ENCODE measurements at places on chromosomes 5 and 9. TPM values are rescaled to one million over a fixed set of nuclear protein-coding genes. Genes with fewer than 3 reads are reported as not detected.

DNA sequence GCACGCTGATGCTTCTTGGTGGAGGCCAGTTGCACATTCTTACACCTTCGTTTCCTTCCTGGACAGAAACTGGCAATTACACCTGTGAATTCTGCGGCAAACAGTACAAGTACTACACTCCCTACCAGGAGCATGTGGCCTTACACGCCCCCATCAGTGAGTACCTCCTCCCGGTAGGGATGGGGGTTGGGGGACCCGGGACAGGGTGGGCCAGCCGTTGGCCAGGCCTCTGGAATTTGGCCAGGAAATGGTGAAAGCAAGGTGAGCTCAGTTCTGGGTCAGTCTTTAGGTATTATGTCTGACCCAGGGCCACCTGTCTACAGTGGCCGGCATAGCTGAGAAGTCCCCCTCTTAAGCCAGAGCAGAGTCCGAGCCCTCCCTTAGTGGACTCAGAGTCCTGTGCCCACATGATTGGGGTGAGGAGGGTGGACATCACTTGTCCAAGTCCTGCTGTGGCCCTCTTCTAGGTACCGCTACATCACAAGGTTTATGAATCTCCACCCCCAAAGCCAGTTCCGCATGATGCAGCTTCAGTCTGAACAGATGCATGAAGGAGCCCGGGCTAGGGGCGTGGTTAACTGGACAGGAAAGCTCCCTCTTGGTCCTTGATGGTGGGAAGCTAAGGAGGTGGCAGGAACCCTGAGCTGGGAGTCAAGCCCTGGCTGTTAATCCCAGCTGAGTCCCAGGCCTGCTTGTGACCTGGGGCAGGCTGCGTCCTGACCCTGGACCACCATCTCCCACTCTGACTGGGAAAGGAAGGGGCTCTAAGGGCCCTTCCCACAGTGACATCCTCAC lies 61.3 kb downstream of the AMBP start:
- H3K4me1 ChIP-seq, result no peaks in the 10 kb centered on the region
- no peak overlapping the region for H3K4me3 ChIP-seq
- H3K36me3 ChIP-seq, result peaks cover 7% of the 10 kb centered on the region
- H3K27me3 ChIP-seq, result no peaks in the 10 kb centered on the region
- H3K27ac ChIP-seq, result no peak overlapping the region

GRCh38 chr5:445591-445990 lies 2.6 kb downstream of the EXOC3 start:
- no peaks in the 10 kb centered on the region for H3K4me1 ChIP-seq
- DNase-seq, result peak; percentile 38
- H3K27me3 ChIP-seq, result no peaks in the 10 kb centered on the region
- no peak overlapping the region for H3K4me3 ChIP-seq

DNA sequence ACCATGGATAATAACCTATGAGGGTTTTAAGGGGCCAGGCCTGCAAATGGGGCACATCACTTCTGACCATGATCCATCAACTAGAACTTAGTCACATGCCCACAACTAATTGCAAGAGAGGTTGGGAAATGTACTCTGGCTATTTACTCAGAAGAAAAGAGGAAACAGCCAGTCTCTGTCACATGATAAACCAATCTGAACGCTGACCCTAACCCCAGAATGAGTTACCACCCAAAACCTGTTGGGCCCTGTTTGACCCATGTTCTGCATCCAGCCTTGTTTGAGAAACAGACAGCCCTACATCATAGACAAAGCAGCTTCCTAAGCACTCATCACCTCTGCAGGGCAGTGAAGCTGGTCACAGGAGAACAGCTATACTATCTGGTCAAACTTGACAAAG lies 5.8 kb downstream of the MACROH2A1 start:
- no peaks in the 10 kb centered on the region for H3K36me3 ChIP-seq
- no peak for DNase-seq
- no peaks in the 10 kb centered on the region for H3K4me1 ChIP-seq
- no peaks in the 10 kb centered on the region for H3K27me3 ChIP-seq
- H3K4me3 ChIP-seq, result no peak overlapping the region
- H3K27ac ChIP-seq, result no peak overlapping the region

DNA sequence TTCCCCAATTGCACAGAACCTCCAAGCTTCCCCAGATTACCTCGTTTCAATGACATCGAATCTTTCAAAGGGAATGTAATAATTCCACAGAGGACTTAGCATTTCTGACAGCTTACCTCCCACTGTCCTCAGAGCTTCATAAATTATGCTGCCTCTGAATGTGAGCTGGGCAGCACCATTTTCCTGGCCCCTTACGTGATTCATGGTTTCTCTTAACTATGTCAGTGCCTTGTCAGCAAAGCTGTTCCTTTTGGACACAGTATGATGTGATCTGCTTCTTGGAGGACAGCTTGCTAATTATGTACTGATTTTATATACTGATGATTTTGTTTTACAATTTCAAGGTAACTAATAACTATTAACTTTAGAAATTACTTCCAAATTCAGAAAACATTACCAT lies 27.7 kb upstream of the SSBP2 start:
- DNase-seq, result no peak
- no peak overlapping the region for H3K4me3 ChIP-seq
- H3K27ac ChIP-seq, result peak overlapping the region; percentile 95
- peaks cover 4% of the 10 kb centered on the region for H3K4me1 ChIP-seq

DNA sequence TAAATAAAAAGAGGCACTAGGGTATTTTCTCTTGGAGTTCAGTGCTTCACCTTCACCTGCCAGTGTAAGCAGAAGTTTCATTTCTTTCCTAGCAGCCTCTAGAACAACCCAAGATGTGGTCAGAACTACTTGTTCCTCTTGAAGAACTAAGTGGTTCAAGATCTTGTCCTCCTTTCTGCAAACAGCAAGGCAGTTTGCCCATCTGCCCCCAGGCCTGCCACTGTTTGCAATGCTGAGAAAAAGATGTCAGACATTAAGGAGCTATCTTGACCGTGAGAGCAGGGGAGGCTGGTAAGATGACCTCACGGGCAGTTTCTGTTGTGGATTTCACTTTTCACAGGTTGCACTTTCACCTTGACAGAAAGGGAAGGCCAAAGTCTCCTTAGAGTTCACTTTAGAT lies 52.0 kb upstream of the KLF4 start:
- no peaks in the 10 kb centered on the region for H3K27me3 ChIP-seq
- H3K27ac ChIP-seq, result no peak overlapping the region
- no peak for DNase-seq

GRCh38 chr5:41193456-41194205 lies 19.7 kb downstream of the C6 start:
- no peaks in the 10 kb centered on the region for H3K36me3 ChIP-seq
- no peaks in the 10 kb centered on the region for H3K27me3 ChIP-seq
- H3K4me3 ChIP-seq, result no peak overlapping the region
- peak; percentile 96 for DNase-seq
- no peak overlapping the region for H3K27ac ChIP-seq
- H3K4me1 ChIP-seq, result no peaks in the 10 kb centered on the region

- H3K27me3 ChIP-seq, result no peaks in the 10 kb centered on the region
- no peaks in the 10 kb centered on the region for H3K4me1 ChIP-seq
- H3K36me3 ChIP-seq, result no peaks in the 10 kb centered on the region
- H3K27ac ChIP-seq, result no peak within 1 kb of the TSS
- peak within 1 kb of the TSS; percentile 66 for H3K4me3 ChIP-seq
Measured at GRCh38 chr5:93582677-93583438, at the start of gene NR2F1. Gene NR2F1 (plus strand): TSS chr5:93583222. CDS start chr5:93585024, 1,802 bp downstream.

- H3K4me1 ChIP-seq, result no peaks in the 10 kb centered on the region
- no peaks in the 10 kb centered on the region for H3K27me3 ChIP-seq
- H3K4me3 ChIP-seq, result peak within 1 kb of the TSS; percentile 87
- peak; percentile 100 for DNase-seq
- peak within 1 kb of the TSS; percentile 88 for H3K27ac ChIP-seq
- H3K36me3 ChIP-seq, result no peaks in the 10 kb centered on the region
Measured at GRCh38 chr5:139560752-139561654, at the start of gene UBE2D2. Gene UBE2D2 (plus strand): TSS chr5:139561339. CDS start chr5:139561792, 453 bp downstream.

DNA sequence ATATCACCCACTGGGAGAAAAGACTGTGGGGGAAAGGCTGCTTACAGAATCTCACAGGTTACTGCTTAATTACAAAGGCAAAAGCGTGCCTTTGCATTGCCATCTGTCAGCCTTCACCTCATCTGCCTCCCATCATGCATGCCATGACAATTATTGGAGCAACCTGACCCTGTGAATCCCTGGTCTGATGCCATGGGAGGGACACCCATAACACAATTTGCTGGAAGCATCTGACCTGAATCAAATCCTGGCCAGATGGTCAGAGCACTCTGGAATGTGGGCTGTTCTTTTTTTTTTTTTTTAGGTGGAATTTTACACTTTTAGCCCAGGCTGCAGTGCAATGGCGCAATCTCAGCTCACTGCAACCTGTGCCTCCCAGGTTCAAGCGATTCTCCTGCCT lies 11.6 kb upstream of the RETREG1 start:
- no peak overlapping the region for H3K4me3 ChIP-seq
- no peak for DNase-seq
- no peak overlapping the region for H3K27ac ChIP-seq
- no peaks in the 10 kb centered on the region for H3K36me3 ChIP-seq
- no peaks in the 10 kb centered on the region for H3K4me1 ChIP-seq

GRCh38 chr5:180810210-180810958 lies 7.8 kb upstream of the MGAT1 start:
- peak overlapping the region; percentile 71 for H3K4me3 ChIP-seq
- no peaks in the 10 kb centered on the region for H3K27me3 ChIP-seq
- peak overlapping the region; percentile 92 for H3K27ac ChIP-seq
- no peaks in the 10 kb centered on the region for H3K36me3 ChIP-seq

DNA sequence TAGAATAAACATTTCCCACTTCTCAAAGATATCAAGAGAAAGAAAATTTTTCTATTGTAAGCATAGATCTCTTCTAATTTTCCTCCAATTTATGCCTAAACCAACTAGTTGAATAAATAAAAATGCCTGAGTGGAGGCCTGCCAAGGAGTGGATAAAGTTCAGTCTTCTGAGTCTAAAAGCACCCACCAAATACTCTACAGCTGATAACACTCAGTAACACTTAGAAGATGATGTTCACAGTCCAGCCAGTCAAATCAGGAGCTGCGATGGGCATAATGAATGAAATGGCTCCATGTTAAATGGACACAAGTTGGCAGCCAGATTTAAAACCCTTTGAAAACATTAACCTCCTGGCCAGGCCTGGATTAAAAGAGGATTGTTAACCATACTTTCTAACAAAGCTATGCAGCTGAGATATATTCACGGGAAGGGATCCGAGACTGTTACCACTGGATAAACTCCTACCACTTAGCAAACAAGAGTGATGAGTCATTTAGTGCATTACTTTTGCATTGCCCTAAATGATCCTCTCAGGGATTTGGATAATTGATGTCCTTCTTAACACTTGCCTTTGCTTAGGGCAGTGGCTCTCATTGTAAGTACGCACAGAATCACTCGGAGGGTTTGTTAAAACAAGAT lies 63.7 kb upstream of the CCDC112 start:
- no peak overlapping the region for H3K27ac ChIP-seq
- no peak overlapping the region for H3K4me3 ChIP-seq
- H3K27me3 ChIP-seq, result no peaks in the 10 kb centered on the region
- H3K4me1 ChIP-seq, result no peaks in the 10 kb centered on the region
- no peak for DNase-seq

DNA sequence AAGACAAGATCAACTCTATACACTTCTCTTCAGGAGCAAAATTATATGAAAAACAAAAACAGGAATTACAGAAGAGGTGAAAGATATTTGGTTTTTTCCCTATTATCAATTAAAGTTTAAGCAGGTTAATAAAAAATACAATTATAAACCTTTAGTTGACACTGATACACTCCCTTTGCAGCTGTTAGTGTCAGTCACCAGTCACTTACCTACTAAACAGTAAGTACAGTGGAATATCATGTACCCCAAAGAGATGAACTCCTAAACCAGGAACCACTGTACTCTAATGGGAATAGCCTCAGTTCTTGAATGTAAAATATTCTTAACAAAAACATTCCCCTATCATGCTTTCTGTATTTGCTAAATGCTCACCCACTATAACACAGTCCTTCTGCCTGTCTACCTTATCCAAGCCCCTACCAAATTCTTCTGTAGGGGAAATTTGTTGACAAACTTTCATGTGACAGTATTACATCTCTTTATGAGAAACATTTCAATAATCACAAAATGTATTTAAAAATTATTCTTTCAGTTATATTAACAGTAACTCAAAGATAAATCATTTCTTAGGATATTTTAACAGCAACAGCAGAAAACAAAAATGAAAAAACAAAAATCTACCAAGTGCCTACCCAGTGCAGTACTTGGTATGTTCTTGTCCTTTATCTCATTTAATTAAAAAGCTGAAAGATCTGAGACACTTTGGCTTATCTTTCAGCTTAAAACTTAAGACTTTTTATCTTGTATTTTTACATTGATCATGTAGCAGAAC lies 212.8 kb downstream of the MLLT3 start:
- no peaks in the 10 kb centered on the region for H3K27me3 ChIP-seq
- H3K4me3 ChIP-seq, result no peak overlapping the region
- H3K27ac ChIP-seq, result no peak overlapping the region
- no peaks in the 10 kb centered on the region for H3K4me1 ChIP-seq
- DNase-seq, result no peak
- H3K36me3 ChIP-seq, result no peaks in the 10 kb centered on the region

- no peaks in the 10 kb centered on the region for H3K27me3 ChIP-seq
- DNase-seq, result peak; percentile 6
- H3K4me3 ChIP-seq, result no peak overlapping the region
- no peaks in the 10 kb centered on the region for H3K4me1 ChIP-seq
- no peak overlapping the region for H3K27ac ChIP-seq
Measured at GRCh38 chr5:136042665-136043121, 13.9 kb downstream of the TGFBI start.

DNA sequence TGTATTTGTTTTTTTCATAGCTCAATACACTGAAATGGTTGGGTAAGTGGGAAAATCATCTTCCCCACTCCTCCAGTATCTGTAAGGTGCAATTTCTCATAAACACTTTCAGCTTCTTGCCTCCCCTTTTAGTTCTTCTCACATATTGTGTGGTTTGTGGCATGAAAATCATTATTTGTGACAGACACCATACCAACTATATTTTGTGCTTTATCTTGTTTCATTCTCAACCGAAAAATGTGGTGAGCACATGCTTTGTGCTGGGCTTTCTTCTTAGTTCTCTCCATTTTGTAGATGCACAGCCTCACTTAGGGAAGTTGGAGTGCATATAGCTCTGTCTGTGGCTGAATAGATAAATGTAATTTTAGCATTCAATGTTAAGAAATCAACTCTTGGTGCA lies 6.4 kb upstream of the ANXA2R start:
- no peak overlapping the region for H3K27ac ChIP-seq
- H3K27me3 ChIP-seq, result no peaks in the 10 kb centered on the region
- no peak overlapping the region for H3K4me3 ChIP-seq
- DNase-seq, result no peak
- H3K4me1 ChIP-seq, result no peaks in the 10 kb centered on the region
- H3K36me3 ChIP-seq, result no peaks in the 10 kb centered on the region

The FBP1 gene
- total RNA-seq, result 6.6 TPM

The EIF4E1B gene
- total RNA-seq, result not detected

The NPR3 gene
- total RNA-seq, result 15.2 TPM

The SPINK7 gene
- not detected for total RNA-seq

The CBY3 gene
- not detected for total RNA-seq

The QSOX2 gene
- total RNA-seq, result 6.8 TPM

The CATSPER3 gene
- 0.29 TPM for total RNA-seq

The NR2F1 gene
- 10.0 TPM for total RNA-seq
